Heart right ventricle (tissue), 16 donors: ENCODE measurements at places on chromosomes 5 and 9.

DNA sequence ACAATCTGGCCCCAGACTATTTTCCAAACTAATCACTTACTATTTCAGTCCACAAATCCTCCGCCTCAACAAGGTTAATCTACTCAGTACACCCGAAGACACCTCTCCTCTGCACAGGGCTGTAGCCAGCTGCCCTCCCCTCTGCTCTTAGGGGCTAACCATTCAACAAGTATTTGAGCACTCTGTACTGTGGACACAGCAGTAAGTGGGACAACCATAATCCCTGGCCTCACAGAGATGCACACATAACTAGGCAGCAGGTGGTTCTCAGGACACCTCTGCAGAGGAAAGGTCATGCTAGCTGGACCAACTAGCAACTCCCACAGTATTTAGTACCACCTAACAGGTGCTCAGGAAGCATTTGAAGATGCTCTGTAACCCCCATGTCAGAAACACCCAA, 5.5 kb downstream of the CAMSAP1 start:
- no peak overlapping the region for H3K27ac ChIP-seq
- no peak for DNase-seq
- peaks cover 49% of the 10 kb centered on the region for H3K4me1 ChIP-seq
- no peaks in the 10 kb centered on the region for H3K36me3 ChIP-seq

DNA sequence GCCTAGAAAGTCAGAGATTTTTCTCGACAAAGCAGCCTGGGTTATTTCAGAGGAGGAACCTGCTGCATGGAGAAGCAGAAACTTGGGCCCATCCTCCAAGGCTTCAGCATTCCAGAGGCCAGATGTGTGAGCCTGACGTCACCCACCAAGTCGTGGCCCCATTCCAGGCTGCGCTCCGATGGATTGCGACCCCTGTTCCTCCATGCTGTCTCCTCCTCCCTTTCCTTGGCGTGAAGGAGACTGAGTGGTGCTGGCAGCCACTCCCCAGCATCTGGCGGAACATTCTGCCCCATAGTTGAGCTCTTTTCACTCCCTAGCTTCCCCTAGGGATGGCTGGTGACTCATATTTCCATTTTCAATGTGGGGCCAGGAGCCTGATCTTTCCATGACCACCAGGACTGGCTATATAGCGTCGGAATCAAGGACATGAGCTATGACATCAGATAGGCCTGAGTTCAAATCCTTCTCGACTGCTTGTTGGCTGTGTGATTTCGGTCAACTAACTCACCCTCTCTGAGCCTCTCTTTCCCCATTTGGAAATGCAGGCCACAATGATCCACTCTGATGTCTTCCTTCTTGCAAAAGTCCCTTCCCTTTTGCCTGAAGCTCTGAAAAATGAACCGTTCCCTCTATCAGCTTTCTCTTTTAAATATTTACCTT, 24.5 kb upstream of the DUSP1 start:
- peak overlapping the region; percentile 80 for H3K27ac ChIP-seq
- H3K4me3 ChIP-seq = no peak overlapping the region
- no peaks in the 10 kb centered on the region for H3K36me3 ChIP-seq
- no peaks in the 10 kb centered on the region for H3K27me3 ChIP-seq
- H3K4me1 ChIP-seq = peaks cover 6% of the 10 kb centered on the region

DNA sequence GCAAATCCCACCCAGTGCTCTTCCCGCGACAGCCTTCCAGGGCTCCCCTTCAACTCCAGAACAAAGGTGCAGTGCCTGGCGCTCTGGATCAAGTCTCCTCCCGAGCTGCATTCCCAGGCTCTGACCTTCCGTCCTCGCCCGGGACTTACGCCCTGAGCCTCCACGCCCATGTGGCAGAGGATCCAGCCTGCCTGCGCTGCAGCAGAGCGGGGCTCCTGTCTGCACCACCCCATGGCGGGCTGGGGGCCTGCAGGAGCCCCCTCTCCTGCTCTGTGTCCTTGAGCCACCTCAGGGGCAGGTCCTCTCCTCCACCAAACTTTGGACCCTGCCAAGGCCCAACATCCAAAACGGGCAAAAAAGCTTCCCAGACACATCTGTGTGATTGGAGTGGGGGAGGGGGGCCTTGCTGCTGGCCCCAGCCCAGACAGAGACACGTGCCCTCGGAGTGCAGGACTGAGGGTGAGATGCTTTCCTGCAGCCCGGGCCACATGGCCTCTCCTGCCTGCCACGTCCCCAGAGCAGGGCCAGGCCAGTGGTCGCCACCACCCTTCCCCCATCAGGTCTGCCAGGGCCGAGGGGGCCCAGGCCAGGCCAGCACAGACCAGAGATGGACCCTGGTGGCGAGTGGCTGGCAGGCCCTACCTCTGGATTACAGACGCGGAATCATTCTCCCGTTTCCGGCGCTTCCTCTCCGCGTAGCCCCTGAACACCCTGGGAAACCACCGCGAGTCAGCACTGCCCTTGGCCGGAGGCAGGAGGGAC, 4.4 kb downstream of the NSMF start:
- peak overlapping the region; percentile 30 for H3K4me3 ChIP-seq
- peak overlapping the region; percentile 71 for H3K27ac ChIP-seq
- no peaks in the 10 kb centered on the region for H3K27me3 ChIP-seq
- peaks cover 33% of the 10 kb centered on the region for H3K4me1 ChIP-seq

DNA sequence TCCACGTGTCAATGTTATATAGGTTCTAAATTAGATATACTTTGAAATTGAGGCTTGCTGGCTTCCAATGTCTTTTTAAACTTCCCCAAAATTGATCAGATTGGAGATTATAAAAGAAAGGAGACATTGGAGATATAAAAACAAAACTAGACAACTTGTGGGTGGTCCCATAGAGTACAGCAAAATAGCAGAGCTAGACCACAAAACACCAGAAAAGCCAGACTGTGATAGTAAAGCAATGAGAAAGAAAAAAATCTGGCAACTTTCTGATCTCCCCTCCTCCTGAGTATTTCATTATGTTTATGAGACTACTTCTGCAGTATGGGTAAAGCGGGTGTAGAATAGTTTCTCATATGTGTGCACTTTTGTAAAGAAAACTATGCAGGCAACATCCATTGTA, 713.8 kb upstream of the MEF2C start:
- no peak overlapping the region for H3K27ac ChIP-seq
- H3K36me3 ChIP-seq = no peaks in the 10 kb centered on the region
- no peak overlapping the region for H3K4me3 ChIP-seq

- no peaks in the 10 kb centered on the region for H3K27me3 ChIP-seq
- peaks cover 37% of the 10 kb centered on the region for H3K4me1 ChIP-seq
- H3K27ac ChIP-seq = peak overlapping the region; percentile 97
- no peaks in the 10 kb centered on the region for H3K36me3 ChIP-seq
- DNase-seq = peak; percentile 69
- H3K4me3 ChIP-seq = peak overlapping the region; percentile 94
Measured at GRCh38 chr9:2015581-2016407, 647 bp downstream of the SMARCA2 start.

- H3K4me3 ChIP-seq = no peak overlapping the region
- H3K36me3 ChIP-seq = no peaks in the 10 kb centered on the region
- no peak overlapping the region for H3K27ac ChIP-seq
- H3K27me3 ChIP-seq = peaks cover 98% of the 10 kb centered on the region
Measured at GRCh38 chr9:21967169-21967568, 27.0 kb downstream of the CDKN2A start.

DNA sequence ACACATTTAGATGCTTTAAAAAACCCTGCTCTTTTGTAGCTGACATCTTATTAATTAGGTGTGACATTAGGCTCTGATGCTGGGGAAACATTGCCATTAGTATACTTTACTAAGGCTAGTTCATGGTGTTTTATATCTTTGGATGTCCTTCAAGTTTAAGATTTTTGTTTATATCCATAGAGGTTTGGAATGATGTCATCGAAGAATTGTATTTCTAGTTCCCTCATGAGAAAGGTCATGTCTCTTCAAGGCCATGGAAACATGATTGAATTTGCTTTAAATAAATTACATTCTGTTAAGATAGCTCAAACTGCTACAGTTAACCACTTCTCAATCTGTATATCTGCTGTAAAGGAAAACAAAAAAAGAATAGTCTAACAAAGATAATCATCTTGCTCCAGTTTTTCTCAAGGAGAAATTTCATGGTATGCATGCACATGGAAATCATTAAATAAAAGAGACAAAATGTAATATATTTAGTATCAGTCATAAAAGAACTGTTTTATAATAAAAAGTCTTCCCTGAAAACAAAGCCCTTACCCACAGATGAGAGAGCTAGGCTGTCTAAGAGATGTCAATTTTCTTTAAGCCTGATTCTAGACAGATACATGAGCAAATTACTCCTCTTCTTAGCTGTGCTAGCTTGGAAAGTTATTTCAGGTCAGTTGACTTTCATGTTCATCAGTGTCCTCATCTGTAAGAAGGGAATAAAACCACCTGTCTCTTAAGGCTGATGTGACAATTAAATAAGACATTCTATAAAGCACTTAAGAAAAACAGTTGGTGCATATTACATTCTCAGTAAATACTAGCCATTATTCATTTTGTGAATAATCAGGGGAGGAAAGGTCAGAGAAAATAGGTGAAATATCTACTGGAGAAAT, 25.0 kb upstream of the STARD4 start:
- H3K4me1 ChIP-seq = no peaks in the 10 kb centered on the region
- H3K27ac ChIP-seq = no peak overlapping the region
- H3K27me3 ChIP-seq = no peaks in the 10 kb centered on the region
- DNase-seq = no peak
- H3K4me3 ChIP-seq = no peak overlapping the region

GRCh38 chr5:138138949-138139780, at the start of gene NME5:
Gene NME5, minus strand, starts transcription at chr5:138139428. Its CDS starts 648 bp downstream, at chr5:138138780.
- H3K27me3 ChIP-seq = no peaks in the 10 kb centered on the region
- H3K4me3 ChIP-seq = peak within 1 kb of the TSS; percentile 33
- H3K36me3 ChIP-seq = no peaks in the 10 kb centered on the region
- no peak within 1 kb of the TSS for H3K27ac ChIP-seq
- H3K4me1 ChIP-seq = peaks cover 12% of the 10 kb centered on the region

DNA sequence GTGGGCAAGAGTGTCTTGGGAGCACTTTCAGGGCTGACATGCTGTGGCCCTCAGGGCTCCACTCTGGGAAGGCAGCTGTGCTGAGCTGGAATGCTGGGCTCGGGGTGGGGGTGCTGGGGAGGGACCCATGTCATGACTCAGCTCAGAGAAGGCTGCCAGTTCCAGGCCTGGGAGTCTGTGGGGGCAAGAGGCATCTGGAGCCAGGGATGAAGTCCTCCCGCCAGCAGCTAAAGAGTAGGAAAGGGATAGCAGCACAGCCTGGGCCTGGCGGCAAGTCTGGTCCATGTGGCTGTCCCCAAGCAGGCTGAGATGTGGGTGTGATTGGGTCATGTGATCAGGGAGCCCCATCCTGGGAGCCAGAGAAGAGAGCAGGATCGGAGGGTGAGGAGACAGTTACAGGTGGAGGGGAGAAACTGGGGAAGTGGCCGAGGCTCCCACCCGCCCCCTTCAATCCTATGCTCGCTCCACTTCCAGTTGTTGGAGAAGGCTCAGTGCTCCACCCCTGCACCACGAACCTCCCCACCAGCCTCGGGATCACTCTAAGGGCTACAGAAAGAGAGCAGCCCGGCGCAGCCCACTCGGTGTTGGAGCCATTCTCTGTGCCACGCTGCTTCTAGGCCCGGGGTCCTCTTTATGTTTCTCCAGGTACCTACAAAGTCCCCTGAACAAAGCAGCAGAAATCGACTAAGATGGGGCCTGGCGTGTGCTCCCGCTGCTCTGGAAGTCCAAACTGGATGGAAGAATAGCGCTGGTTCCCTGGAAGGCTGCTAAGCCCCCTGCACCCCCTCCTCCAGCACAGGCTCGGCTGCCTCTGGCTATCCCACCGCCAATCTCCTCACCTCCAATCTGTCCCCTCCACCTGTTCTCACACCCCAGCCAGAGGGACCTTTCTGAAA, 12.0 kb downstream of the PDGFRB start:
- peak overlapping the region; percentile 26 for H3K4me3 ChIP-seq
- H3K36me3 ChIP-seq = no peaks in the 10 kb centered on the region
- H3K27ac ChIP-seq = peak overlapping the region; percentile 79
- DNase-seq = peak; percentile 74

- H3K27ac ChIP-seq = no peak overlapping the region
- no peak for DNase-seq
- H3K36me3 ChIP-seq = no peaks in the 10 kb centered on the region
- H3K4me1 ChIP-seq = no peaks in the 10 kb centered on the region
Measured at GRCh38 chr9:122172131-122172530, 12.4 kb downstream of the MORN5 start.

DNA sequence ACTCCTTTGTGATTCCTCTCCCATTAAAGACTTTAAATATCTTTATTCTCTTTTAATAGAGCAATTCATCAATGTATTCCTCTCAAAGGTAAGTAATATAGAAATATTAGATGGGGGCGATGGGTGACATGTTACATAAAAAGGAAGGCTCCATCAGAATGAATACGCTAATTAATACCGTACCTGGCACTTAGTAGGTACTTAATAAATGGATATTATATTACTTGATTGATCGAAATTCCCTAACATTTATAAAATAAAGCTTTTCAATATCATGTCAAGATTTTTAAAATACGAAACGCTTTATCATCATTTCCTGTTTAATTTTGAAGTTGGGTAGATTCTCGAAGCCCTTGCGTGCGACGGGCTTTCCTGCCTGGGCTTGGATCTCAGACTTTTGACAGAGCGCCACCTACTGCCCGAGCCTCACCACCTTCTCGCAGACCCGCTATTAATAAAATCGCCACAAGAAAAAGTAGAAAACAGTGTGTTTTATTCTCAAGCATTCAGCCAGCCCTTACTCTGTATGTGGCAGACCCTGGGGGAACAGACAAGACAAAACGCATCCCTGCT, 99.4 kb downstream of the C5orf15 start:
- peaks cover 3% of the 10 kb centered on the region for H3K4me1 ChIP-seq
- no peaks in the 10 kb centered on the region for H3K27me3 ChIP-seq
- peak; percentile 74 for DNase-seq
- H3K27ac ChIP-seq = peak overlapping the region; percentile 15

DNA sequence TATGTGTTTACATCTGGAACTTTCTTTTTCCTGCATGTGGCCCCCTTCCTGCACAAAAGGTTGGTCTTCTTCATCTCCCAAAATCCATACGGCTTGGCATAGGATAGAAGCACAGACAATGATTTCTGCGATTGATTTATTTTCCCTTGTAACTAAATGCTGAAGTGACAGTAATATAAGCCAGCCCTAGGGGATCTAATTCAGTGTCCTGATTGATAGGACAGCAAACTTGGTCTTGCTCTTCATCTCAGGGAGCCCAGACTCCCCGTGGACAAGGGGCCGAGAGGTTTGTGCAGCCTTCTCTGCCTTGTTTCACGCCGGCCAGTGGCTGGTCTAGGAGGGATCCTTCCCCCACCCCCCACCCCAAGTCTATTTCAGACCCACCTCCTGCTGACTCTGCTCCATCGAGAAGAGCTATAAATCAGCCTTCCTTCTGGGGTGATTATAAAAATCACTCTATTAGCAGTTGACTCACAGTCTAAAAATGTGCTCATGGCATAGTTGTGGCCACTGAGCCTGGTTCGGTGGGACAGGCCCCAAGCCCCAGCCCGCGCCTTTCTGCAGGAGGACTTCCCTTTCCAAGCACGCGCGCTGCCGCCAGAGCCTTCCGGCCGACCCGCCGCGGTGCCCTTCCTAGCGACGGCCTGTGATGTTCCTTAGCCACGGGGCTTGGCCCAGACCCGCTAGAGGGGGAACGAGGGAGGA, 89.8 kb upstream of the COL5A1 start:
- H3K4me3 ChIP-seq = no peak overlapping the region
- DNase-seq = no peak
- peaks cover 33% of the 10 kb centered on the region for H3K27me3 ChIP-seq
- H3K27ac ChIP-seq = no peak overlapping the region
- peaks cover 28% of the 10 kb centered on the region for H3K4me1 ChIP-seq

GRCh38 chr9:123305879-123306278, 37.5 kb upstream of the STRBP start:
- H3K36me3 ChIP-seq = no peaks in the 10 kb centered on the region
- H3K4me3 ChIP-seq = no peak overlapping the region
- no peak for DNase-seq
- H3K27me3 ChIP-seq = no peaks in the 10 kb centered on the region
- H3K27ac ChIP-seq = no peak overlapping the region
- H3K4me1 ChIP-seq = no peaks in the 10 kb centered on the region
